ENCODE measurements at places on chromosomes 1 and 21.

DNA sequence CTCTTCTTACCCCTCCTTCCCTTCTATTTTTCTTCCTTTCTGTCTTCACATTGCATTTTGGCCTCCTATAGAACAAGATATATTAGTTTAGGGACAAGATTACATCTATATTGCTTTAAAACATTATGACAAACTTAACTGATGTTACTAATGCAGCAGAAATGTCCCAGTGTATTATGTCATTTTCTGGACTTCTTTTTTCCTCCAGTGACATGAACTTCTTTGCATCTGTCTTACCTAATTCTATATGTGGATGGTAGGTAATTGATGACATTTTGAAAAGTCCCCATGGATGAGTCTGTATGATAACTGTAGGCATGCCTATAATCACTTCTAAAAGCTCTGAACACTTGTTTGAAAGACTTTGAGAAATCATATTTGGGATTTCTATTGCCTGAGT is 89.5 kb downstream of the FNBP1L start:
- DNase-seq, result no peak

GRCh38 chr1:75548721-75549480 is 62.0 kb downstream of the SLC44A5 start:
- no peak for DNase-seq

DNA sequence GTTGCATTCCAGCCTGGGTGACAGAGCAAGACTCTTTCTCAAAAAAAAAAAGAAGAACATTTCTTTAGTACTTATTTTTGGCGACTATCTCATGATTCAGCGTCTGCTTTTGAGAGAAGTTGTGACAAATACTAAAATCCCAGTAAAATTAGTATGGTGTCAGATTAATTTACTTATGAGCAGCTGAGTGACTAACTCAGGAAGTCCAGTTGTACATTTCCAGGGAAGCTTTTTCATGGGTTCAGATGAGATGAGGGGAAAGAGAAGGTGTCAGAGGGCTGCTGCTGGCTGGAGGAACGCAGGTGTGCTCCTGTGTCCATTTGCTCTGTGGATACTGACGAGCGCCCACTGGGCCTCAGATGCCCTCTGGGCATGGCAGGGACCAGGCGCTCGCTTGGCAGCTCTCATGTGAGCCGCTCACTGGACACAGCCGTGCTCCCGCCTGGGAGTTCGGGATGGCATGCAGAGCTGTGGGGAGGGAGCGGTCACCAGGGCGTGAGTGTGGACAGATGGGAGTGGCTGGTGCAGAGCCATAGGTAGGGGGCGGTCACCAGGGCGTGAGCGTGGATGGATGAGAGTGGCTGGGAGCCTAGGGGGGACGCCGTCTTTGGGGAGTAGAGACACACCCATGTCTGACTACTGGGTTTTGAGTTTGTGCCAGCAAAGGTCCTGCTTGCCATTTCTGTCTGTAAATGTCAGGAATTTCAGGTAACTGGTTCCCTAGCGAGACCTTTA is 55.0 kb downstream of the ADARB1 start:
- DNase-seq, result no peak

GRCh38 chr1:12200208-12200607 is 29.6 kb upstream of the VPS13D start:
- no peak for DNase-seq

GRCh38 chr21:45570071-45570470 is 27.8 kb upstream of the SLC19A1 start:
- no peak for DNase-seq

DNA sequence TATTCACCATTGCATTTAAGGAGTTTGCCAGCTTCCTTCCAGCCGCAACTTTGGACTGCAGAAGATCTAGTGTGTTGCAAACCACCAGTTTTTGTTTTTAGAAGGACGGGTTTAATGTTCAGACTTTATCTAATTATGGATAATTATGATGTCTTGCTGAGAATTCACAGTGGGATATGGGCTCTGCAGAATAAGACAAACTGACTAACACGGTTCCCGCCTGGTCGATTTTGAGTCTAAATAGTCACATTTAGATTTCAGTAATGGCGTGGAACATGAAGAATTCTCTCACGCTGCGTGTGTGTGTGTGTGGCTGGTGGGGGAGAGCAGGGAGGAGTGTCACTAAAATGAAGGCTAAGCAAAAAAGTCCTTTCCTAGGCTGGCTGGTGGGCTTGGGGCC is 48.5 kb upstream of the DMRTB1 start:
- DNase-seq, result no peak

GRCh38 chr1:207245124-207245523 is 76.4 kb upstream of the CD55 start:
- DNase-seq, result no peak

DNA sequence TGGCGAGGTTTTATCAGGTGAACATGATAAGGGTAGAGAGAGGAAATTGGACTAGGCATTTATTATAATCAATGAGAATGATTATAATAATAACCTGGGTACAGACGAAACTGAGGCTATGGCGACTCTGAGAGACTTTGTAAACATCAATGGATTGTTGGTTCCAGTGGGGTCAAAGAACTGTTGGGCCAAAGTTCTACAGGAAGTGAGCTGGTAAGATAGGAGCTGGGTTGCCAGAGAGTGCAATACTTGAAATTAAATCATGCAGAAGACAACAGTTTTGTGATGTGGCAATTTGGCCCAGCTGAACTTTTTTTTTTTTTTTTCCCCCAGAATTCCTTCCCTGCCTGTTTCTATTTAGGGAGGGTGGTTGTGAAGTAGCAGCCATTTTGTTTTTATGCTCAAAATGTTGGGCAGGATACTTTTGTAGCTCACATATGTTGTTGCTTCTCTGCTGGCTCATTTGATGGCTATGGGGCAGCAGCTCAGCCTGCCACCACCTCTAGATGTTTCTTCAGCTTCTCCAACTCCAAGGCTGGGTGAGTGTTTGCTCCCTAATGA is 286.5 kb upstream of the B3GALT2 start:
- DNase-seq, result no peak

- no peak for DNase-seq
Observed at GRCh38 chr21:39796466-39796865, 51.5 kb downstream of the IGSF5 start.

DNA sequence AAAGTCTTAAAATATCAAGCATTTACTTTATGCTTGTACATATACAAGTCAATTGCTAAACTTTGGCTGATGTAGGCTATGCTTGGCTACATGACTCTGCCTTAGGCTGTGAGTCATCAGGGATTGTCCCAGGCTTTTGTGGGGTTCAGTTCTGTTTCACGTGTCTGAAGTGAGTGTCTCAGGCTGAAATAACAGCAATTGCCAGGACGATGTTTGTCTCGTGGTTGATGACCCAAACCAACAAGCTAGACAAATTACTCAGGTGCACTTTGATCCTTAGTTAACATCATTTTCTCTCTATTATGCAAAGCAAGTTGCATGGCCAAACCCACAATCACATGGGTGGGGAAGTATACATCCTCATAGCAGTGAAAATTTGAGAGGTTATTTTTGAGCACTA is 410.1 kb downstream of the BRINP3 start:
- no peak for DNase-seq

DNA sequence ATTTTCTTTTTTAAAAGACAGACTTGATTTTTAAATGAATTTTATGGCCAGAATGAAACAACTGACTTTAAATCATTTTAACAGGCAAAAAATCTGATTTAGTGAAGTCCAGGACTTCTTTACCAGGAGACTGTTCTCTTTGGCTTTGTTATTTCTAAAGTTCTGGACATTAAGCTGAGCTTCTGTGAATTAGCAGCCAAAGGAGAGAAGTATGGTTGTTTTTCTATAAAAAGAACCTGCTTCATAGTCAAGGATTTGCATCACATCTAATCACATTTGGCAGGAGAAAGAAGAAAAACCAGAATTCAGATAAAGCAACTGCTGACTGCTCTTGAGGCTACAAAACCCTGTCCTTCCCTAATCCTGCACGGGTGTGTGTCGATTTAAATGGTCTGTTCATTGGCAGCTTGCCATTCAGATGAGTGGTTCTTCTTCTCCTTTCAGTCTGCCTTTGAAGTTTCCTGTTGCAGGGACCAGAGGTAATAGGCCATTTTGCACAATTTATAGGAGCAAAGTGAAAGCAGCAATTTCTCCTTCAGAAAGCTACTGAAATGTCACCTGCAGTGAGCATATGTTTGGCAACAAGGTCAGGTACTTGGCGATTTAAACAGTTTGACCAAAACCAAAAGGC is 215.4 kb downstream of the OLFM3 start:
- no peak for DNase-seq

GRCh38 chr1:1419363-1419812 is 1.7 kb downstream of the ANKRD65 start:
- no peak for DNase-seq

GRCh38 chr1:33687000-33687399 is 176.9 kb upstream of the HMGB4 start:
- DNase-seq, result no peak

DNA sequence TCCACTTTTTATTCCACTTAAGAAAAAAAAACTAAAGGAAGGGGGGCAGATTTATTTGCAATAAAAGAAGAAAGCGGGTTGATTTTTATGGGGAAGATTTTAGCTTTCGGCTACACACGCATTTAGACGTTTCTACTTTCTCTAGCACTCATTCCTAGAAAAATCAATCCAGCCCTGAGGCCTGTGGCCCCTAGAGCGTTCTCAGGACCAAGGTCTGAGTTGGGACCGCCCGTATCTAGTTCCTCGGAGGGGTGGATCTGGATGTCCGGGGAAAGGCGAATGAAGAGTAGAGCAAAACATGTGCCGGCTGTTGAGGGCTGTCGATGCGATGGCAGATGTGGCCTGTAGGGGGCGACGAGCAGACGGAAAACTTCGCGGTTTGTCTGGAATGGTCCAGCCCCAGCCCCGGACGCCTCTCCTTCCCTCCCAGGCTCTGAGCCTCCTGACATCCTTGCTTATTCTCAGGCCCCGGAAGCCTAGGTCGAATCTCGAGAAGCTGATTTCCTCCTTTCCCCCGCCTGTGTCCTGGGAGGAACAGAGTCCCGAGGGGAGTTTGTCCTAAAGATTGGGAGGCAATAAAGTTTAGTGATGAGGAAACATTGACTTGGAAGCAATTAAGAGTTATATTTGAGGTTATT is 5.2 kb downstream of the FOXD3 start:
- DNase-seq, result no peak

GRCh38 chr1:202192770-202193613 is 607 bp upstream of the LGR6 start:
- DNase-seq, result peak; percentile 33

GRCh38 chr1:228852024-228852423 is 116.7 kb downstream of the RHOU start:
- no peak for DNase-seq

DNA sequence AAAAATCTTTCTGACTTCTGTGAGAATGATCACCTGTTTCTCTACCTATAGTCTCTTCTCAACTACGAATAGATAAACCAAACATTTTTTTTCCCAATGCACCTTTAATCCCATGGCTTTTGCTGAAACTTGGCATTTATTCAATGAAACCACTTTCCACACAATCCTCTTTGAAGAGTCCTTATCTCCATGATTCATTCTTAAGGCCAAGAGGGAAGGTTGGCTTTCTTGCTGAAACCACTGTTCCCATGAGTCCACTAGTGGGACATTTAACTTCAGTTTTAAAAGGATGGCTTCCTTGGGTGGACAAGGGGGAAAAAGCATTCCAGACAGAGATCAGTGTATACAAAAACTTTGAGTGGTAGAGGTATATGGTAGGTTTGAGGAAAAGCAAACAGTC is 73.6 kb downstream of the CRB1 start:
- DNase-seq, result no peak

DNA sequence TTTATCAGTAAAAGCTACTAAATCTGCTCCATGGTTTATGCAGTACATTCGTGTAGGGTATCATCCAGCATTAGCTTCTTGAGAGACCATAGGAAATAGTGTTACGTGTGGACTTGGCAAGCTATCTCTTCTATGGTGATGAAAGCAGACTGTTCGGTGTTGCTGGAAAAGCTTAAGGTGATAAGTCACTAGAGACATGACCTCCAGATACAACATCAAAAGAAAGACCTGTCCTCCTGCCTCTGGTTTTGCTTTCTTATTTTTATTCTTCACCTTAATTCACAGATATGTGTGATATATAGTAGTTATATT is 53.5 kb upstream of the S1PR1 start:
- DNase-seq, result no peak

DNA sequence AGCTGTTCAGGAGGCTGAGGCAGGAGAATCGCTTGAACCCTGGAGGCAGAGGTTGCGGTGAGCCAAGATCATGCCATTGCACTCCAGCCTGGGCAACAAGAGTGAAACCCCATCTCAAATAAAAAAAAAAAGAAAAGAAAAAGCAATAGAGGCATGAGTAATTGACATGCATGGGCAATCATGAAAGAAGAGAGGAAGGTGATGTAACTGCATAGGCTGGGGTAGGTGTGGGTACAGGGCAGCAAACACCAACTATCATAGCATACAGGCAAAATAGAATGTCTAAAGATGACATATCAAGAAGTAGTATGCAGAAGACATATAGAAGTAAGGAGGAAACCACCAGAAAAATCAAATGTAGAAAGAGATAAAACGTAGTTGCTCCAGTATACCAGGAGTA is 19.0 kb upstream of the MGST3 start:
- DNase-seq, result no peak

DNA sequence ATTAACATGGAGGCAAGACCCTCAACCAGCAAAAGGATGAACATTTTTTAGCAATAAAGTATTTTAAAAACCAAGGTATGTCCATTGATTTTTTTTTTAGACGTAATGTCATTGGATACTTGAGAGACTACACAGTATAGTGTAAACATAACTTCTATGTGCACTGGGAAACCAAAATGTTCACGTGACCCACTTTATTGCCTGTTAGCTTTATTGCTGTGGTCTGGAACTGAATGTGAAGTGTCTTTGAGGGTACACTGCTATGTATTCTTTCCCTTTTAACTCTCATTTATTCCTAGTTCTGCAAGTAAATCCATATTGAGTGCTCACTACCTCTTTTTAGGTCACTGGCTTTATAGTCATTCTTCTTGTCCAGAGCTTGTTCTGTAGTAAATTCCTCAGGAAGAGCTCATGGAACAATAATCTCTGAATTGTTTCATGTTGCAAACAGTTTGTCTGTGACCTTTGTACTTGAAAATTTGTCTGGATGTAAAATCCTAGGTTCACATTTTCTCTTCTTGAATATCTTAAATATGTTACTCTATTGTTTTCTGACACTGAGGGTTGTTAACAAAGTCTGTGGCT is 20.6 kb downstream of the ABCD3 start:
- DNase-seq, result no peak

GRCh38 chr1:241352401-241352800 is 4.6 kb downstream of the RGS7 start:
- DNase-seq, result no peak

DNA sequence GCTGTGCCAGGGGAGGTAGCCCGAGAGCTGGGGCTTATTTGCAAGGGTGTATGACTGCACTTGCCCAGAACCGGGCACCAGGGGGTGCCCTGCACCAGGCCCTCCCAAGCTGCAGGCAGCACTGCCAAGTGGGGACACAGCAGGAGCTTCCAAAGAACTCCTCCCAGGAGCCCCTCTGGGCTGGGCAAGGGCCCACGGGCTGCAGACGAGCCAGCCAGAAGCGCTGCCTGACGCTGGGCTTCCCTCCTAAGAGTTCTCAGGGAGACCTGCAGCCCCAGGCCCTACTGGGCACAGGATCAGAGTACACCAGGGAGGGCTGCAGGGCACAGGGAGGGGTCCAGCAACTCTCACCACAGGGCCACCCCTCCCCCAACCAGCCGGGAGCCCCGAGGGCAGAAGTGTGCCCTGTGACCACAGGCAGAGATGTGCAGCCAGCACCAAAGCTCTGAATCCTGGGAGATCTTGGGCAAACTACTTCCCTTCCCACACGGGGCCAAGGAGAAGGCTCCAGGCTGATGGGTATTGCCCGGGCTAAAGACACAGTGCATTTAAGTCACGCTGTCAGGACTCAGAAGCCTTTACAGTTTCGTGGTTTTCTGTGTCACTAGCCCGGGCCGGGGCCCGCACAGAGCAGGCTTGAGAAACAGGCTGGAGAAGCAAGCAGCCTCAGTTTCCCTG is 63.4 kb downstream of the KCNAB2 start:
- peak; percentile 11 for DNase-seq

Data from activated CD8-positive, alpha-beta memory T cell treated with anti-CD3 and anti-CD28 coated beads for 4 hours (primary cell).